ENCODE measurements at places on chromosomes 6 and 20.

DNA sequence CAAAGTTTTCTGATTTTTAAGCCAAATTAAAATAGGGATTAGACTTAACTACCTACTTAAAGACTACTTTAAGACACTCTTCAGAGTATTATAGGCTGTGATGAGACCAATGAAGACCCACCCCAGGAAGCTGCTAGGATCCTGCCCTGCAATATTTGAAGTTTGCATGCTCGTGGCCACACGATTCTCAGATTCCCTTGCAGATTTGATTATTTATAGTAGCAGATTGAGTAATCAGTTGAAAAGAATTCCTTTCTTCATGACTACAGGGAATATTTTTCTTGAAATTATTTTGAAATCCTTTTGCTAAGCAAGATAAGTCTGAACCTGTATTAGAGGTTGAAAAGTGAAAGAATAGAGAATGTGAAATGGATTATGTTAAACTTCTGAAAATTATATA, 122.3 kb downstream of the B3GAT2 start:
- no peak for DNase-seq

DNA sequence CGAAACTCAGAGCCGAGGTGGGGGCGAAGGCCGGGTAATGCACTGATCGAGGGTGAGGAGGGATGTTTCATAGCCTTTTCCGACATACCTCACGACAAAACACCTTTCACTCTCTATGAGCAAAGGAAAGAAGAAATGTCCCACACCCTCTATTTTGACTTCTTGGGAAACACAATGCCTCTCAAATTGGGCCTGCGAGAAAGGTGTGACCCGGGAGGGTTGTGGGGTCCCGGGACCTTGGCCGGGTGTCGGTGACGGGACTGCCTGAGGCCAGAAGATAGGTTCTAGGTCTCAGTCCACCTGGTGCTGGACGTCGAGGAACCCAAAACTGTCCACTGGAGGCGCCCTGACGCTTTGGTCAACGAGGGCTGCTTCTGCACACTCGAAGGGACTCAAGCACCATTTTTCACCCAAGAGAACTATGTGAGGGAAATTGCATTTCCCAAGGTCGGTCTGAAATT, 41.1 kb upstream of the OSTM1 start:
- no peak for DNase-seq

- no peak for DNase-seq
Observed at GRCh38 chr20:55174172-55174571, 698.8 kb downstream of the DOK5 start.

DNA sequence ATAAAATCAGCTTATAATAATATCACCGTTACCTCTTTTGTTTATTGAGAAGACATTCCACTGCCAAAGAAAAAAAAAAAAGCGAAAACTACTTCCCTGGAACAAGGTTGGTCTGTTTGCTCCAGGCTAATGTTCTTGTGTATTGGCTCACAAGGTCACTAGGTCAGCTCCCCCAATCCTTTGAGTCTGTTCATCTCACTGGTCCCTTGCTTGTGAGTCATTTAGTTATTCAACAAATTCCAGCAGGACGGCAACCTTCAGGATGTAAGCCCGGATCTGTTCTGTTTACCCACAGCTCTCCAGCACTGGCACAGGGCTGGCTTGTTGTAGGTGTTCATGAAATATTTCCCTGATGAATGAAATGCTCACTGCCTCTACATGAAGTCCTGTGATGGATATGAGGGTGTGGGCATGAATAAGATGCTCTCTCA, 3.3 kb downstream of the ARHGAP40 start:
- DNase-seq = no peak

- DNase-seq = peak; percentile 60
Observed at GRCh38 chr20:57622579-57623381, 2.6 kb upstream of the ZBP1 start.

DNA sequence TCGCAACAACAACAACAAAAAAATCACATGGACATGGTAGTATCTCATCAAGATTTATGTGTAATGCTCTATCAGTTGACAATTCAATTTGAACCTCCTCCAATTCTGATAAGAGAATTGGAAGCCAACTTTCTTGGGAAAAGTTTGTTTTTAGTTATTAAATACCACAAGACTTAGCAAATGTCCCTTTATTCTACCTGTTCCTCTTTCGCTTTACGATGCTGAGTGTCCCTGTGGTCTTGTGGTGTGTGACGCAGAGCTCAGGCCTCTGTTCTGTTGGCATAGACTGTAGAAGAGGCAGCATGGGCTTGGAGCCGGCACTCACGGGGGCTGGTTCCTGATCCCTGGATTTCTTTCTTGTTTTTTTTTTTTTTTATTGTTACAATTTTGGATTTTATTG, 76.7 kb downstream of the PSMB1 start:
- DNase-seq = no peak

All from stimulated activated CD8-positive, alpha-beta memory T cell treated with anti-CD3 and anti-CD28 coated beads, Interleukin-7, amount 100 ng/mL, for 1 hour (primary cell).